8988T (cell line): ENCODE measurements at places on chromosomes 1 and 21.

- no peak for DNase-seq
These were observed 32.1 kb upstream of the RUNX3 start for GRCh38 chr1:24961961-24962861.

DNA sequence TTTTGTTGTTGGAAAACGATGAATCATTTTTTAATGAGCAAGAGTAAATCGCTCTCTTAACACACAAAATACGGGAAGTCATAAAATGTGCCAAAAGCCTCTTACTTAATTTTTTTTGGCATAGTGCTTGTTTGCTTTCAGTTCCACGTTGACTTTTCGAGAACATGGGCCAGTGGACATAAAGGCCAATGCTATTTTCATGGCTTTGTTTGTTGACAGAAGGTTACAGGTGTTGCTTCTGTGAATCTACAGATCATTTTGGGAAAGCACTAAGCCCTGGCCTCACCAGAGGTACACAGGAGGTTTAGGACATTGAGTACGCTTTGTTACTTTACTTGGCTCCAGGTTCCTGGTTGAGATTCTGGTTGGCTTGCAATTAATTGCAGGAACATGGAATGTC lies 199.4 kb upstream of the HMCN1 start:
- no peak for DNase-seq

GRCh38 chr1:168843401-168843800 lies 114.4 kb upstream of the DPT start:
- DNase-seq, result no peak

DNA sequence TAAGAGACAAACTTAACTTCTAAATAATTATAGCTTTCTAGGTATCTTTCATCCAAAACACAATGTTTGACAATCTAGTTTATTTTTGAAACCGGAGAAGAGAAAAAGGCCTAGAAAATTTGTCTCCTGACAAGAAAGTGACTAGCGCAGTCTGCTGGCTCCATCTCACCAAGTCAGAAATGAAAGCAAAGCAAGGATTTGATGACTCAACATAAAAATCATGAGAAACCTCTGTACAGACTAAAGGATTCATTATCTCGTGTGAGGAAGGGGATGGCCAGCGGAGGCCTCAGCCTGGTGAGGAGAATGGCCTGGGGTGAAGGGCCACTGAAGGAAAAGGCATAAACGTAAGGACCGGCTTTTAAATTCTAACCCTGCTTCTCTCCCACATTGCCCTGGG lies 20.0 kb upstream of the TSNAX start:
- no peak for DNase-seq

DNA sequence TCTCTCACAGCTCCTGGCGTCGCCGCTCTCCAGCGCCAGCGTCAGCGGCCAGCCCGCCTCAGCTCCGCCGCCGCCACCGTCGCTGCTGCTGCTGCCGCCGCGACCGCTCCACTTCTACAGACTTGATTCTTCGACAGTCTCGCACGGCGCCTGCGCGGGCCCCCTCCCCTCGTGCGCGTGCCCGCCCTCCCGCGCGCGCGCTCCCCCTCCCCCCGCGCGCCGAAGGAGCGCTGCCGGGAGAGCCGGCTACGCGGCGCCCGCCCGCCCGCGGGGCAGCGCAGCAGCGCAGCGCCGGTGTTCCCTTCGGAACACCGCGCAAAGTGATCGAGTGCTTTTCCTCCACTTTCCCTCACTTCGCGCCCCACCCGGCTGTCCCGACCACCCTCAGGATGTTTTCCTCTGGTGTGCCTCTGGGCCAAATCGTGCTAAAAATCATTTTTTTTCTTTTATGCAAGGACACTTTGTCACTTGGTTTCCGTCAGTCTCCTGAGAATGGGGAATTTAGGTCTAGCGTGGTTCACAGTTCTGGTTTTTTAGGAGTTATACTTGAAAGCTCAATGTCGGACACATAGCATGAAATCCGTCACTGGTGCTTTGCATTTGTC lies at the start of gene IRF2BP2:
IRF2BP2 (minus strand) TSS at position 118 of the 605 bp plus-strand sequence. CDS start 684 bp downstream, outside the sequence.
- DNase-seq, result peak; percentile 90
